ENCODE measurements at places on chromosomes 12 and 14. TPM values are rescaled to one million over a fixed set of nuclear protein-coding genes. Genes with fewer than 3 reads are reported as not detected.

Gene ABCB9
- 12.9 TPM for total RNA-seq

Gene AMN
- 0.30 TPM for total RNA-seq

Gene TAS2R19
- 1.9 TPM for total RNA-seq

Gene IGF1
- 0.64 TPM for total RNA-seq

Gene AMIGO2
- 86.7 TPM for total RNA-seq

Gene PYGL
- 97.7 TPM for total RNA-seq

Gene KCNK10
- total RNA-seq: not detected

Gene TCTN2
- total RNA-seq: 8.6 TPM

Gene GALNT16
- 34.4 TPM for total RNA-seq

Gene EGLN3
- total RNA-seq: 2.8 TPM

Gene TAS2R30
- total RNA-seq: 1.2 TPM

DNA sequence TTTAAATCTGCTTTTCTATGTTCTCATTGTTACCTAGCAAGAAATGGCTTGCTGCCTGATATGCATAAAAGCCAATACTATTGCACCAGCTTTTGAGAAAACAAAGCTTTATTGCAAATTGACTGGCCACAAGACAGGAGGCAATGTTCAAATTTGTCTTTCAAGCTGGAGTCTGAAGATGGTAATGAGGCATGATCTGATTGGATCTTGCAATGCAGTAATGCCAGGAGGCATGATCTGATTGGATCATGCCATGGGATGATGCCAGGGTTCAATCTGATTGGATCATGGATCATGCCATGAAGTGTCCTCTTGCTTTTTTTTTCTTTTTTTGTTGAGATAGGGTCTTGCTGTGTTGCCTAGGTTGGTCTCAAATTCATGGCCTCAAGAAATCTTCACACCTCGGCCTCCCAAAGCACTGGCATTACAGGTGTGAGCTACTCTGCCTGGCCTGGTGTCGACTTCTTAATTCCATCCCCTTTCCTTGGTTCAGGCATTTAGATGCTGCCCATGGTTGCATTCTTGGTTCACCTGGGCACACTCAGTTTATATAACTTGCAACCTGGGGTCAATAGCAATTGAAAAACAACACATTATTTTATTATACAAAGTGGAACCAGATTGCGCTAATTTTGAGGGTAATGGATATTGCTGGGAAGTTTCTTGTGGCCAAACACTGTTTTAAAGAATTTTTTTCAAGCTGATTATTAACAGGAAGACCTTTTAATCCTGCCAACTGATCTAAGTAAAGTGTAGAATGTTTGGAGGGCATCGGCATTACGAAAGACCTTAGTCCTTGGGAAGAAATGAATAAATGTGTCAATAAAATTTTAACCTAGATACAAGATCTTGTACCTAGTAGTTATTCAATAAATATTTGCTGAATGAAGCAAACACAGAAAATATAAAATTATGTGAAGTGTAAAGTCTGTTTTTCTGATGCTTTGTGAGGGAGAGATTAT, 38.8 kb downstream of the HSD17B6 start:
- H3K27me3 ChIP-seq: peaks cover 3% of the 10 kb centered on the region
- peaks cover 5% of the 10 kb centered on the region for H3K4me1 ChIP-seq
- H3K4me3 ChIP-seq: no peak overlapping the region
- no peaks in the 10 kb centered on the region for H3K36me3 ChIP-seq
- H3K27ac ChIP-seq: no peak overlapping the region

DNA sequence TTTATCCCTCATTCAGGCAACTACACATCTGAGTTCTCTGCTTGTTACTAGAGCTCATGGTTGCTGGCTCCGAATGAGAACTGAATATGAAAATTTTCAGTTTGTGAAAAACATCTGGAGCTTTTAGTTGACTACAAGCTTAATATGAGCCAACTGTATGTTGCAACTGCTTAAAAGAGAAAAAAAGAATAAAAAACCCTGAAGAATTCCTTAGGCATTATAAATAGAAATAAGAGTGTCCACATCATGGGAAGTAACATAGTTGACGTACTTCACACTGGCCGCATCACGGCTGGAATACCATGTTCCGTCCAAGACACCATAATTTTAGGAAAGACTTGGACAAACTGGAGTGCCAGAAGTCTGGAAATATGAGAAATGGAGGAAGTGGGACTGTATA, 57.9 kb downstream of the PDE3A start:
- peaks cover 58% of the 10 kb centered on the region for H3K4me1 ChIP-seq
- no peak overlapping the region for H3K4me3 ChIP-seq
- no peak for DNase-seq
- H3K27me3 ChIP-seq: no peaks in the 10 kb centered on the region
- peaks cover 1% of the 10 kb centered on the region for H3K36me3 ChIP-seq

GRCh38 chr14:99515301-99516155, 34.3 kb downstream of the CCNK start:
- H3K36me3 ChIP-seq: peaks cover 1% of the 10 kb centered on the region
- peak; percentile 78 for DNase-seq
- H3K27ac ChIP-seq: no peak overlapping the region
- H3K4me1 ChIP-seq: peaks cover 19% of the 10 kb centered on the region

DNA sequence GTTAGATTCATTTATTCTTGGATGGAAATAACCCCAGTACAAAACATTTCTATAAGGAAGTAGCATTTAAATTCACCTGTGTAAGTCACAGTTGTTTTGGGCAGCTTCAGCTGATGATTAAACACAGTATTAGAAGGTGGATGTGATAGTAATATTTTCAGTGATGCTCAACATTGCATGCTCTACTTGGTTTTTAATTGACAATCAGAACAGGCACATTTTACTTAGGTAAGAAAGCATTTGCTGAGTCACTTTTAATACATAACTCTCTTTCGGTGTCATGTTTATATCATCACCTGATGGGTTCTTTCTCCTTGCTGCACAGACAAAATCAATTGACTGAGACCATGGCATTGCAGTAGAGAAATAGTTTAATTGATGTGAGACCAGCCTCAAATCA, 80.7 kb downstream of the CMAS start:
- H3K27me3 ChIP-seq: peaks cover 13% of the 10 kb centered on the region
- H3K36me3 ChIP-seq: peaks cover 5% of the 10 kb centered on the region
- no peak overlapping the region for H3K27ac ChIP-seq

DNA sequence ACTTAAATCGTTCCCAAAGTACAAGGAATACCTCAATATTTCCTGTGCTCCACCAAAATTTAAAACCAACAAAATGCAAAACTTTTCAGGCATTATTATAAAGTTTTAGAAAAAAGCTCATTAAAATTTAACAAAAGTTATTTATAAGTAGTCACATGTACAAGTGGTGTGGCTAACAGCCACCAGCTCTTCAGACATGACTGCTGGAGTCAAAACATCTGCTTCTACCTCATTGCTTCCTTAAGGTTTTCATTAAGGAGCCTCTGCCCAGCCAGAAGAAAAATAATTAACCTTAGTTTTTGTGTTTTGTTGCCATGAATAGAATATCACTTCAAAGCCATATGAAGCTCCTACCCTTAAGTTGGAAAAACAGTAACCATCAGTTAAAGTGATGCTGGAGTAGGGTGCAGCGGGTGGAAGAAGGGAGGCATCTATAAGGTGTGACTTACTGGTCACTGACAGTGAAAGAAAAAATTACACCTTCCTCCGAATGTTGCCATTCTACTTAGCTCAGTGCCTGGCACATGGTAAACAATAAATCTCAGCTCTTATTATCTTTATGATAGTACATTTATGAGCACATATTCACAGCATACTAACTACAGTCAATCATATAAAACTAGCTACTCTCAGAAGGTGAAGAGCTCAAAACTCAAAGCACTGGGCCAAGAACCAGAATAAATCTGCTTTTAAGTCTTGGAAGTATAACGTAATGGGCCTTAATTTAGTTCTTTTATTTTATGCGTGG, 57.7 kb downstream of the GALC start:
- no peak for DNase-seq
- H3K27me3 ChIP-seq: no peaks in the 10 kb centered on the region
- H3K4me3 ChIP-seq: no peak overlapping the region
- no peak overlapping the region for H3K27ac ChIP-seq
- H3K4me1 ChIP-seq: no peaks in the 10 kb centered on the region

DNA sequence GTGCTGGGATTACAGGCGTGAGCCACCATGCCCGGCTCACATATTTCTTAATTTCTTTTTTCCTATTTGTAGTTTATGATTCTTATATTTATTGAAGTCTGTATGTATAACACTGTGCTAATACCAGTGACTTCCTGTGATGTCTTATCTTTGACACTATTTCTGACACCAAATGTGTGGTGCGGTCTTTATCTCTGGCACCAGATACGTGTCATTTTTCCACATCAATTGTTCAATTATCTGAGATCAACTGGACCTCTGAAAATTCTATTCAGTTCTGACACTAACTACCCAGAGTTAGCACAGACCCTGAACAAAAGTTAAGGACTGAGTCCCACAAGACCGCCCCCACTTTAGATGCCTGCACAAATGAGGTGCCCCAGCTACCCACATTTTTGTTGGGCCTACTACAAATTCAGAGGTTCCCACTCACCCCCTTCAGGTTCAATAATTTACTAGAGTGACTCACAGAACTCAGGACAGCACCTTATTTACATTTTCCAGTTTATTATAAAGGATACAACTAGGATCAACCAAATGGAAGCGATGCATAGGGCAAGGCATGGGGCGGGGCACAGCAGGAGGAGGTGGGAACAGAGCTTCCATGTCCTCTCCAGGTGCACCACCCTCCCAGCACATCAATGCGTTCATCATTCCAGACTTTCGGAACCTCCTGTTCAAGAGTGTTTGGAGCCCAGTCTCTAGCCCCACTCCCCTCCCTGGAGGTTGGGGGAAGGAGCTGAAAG, 11.6 kb upstream of the SRSF9 start:
- no peak overlapping the region for H3K4me3 ChIP-seq
- DNase-seq: no peak
- H3K36me3 ChIP-seq: peaks cover 3% of the 10 kb centered on the region
- H3K4me1 ChIP-seq: peaks cover 3% of the 10 kb centered on the region
- H3K27ac ChIP-seq: no peak overlapping the region

DNA sequence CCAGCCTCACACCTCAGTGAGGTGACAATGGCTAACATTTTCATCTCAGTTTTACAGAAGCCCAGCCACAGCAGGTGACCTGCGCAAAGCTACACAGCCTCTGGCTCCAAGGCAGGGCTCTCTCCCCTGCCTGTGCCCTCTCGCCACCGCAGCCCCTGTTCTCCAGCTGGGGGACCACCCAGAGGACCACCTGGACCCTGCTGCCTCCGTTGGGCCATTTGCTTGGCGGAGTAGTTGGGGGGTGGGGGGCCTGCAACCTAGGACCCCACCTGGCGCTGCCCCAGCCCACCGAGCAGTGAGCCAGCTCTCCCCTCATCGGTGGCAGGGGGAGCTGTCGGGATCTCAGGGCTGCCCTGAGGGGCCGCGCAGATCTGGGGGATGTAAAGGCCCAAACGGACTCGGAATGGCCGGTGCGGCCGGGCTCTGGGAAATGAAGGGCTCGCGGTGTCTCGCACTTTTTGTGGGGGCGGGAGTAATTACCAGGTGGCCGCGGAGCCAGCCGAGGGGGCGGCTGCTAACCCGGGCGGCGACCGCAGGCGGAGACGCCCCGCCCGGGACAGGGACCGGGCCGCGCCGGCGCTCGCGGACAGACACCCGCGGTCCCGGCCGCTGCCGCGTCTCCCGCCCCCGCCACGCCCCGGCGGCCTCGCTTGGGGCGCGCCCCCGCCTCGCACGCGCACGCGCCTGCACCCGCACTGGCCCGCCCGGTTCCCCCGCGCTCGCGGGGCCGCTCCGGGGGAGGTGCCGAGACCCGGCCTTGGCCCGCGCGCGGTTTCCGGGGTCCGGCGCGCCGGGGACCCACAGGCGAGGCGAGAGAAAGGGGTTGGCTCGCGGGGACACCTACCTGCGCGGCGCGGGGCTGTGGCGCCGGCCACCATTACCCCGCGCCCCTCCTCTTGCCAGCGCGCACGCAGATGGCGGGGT, 8.6 kb upstream of the GPR68 start:
- no peaks in the 10 kb centered on the region for H3K27me3 ChIP-seq
- H3K4me3 ChIP-seq: peak overlapping the region; percentile 64
- peaks cover 31% of the 10 kb centered on the region for H3K4me1 ChIP-seq

- H3K4me1 ChIP-seq: peaks cover 8% of the 10 kb centered on the region
- H3K27ac ChIP-seq: peak overlapping the region; percentile 76
- no peaks in the 10 kb centered on the region for H3K27me3 ChIP-seq
- peaks cover 2% of the 10 kb centered on the region for H3K36me3 ChIP-seq
These were observed 123.0 kb downstream of the SLC38A4 start for GRCh38 chr12:46702581-46703344.

GRCh38 chr12:116937640-116938039, 26.9 kb downstream of the FBXW8 start:
- H3K4me1 ChIP-seq: peaks cover 16% of the 10 kb centered on the region
- no peak overlapping the region for H3K27ac ChIP-seq
- DNase-seq: no peak
- peaks cover 23% of the 10 kb centered on the region for H3K36me3 ChIP-seq

DNA sequence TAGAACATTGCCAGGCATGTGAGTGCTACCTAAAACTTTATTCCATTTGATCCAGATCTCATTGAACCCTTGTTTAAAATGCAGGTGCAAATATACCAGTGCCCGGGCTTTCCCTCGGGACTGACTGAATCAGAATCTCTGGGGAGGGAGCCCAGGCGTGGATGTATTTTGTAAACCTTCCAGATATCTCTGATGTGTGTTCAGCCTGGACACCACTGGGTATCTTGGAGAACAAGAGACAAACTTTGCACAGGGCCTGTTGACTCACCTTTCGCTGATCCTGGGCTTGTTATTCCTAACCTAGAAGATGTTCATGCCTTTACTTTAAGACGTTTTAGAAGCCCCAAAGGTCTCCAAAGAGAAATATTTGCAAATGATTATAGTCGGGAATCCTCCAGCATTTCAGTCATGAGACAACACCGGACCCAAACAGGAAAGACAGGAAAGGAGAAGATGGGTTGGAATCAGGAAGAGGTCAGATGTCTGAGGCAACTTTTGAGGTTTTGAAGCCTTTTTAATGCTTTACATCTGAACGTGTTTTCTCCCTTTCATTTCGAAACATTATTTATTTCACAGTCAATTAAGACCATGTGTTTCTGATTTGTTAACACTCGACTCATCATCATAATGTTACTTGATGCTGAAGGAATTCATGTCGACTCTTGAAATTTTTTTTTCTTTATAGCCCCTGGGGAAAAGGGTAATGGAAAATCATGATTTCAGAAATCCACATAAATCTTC, 118.6 kb downstream of the PLXNC1 start:
- no peaks in the 10 kb centered on the region for H3K36me3 ChIP-seq
- no peaks in the 10 kb centered on the region for H3K27me3 ChIP-seq
- H3K4me1 ChIP-seq: peaks cover 51% of the 10 kb centered on the region
- no peak overlapping the region for H3K4me3 ChIP-seq
- H3K27ac ChIP-seq: peak overlapping the region; percentile 24
- no peak for DNase-seq

- peaks cover 15% of the 10 kb centered on the region for H3K4me1 ChIP-seq
- peaks cover 1% of the 10 kb centered on the region for H3K27me3 ChIP-seq
- DNase-seq: no peak
- no peak overlapping the region for H3K27ac ChIP-seq
These were observed 49.4 kb upstream of the TMCC3 start for GRCh38 chr12:94699801-94700200.

- no peak overlapping the region for H3K4me3 ChIP-seq
- H3K27ac ChIP-seq: no peak overlapping the region
- H3K36me3 ChIP-seq: peaks cover 4% of the 10 kb centered on the region
These were observed 14.1 kb downstream of the OTUB2 start for GRCh38 chr14:94040247-94040646.

GRCh38 chr12:66152732-66153131, 17.1 kb downstream of the TMBIM4 start:
- no peak overlapping the region for H3K27ac ChIP-seq
- peaks cover 1% of the 10 kb centered on the region for H3K27me3 ChIP-seq
- peaks cover 5% of the 10 kb centered on the region for H3K4me1 ChIP-seq

All from chondrocyte (in vitro differentiated cells).